Naive thymus-derived CD8-positive, alpha-beta T cell (primary cell): ENCODE measurements at places on chromosomes 12 and 14.

DNA sequence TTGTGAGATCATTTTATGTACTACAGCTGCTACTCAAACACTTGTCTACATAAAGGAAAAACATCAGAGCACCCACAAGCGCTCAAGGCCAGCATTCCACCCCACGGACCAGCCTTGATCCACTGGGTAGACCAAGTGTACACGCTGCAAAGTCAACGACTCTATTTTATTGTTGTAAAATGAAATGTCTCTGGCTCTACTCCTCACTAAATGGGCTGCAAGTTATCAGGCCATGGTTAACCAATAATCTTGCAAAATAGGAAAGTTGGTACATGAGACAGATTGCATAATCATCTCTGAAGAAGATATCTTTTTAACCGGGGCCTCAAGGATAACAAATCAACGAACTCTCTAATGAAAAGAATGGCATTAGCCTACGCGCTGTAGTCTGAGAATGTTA is 69.9 kb upstream of the FOXN3 start:
- no peak for DNase-seq

DNA sequence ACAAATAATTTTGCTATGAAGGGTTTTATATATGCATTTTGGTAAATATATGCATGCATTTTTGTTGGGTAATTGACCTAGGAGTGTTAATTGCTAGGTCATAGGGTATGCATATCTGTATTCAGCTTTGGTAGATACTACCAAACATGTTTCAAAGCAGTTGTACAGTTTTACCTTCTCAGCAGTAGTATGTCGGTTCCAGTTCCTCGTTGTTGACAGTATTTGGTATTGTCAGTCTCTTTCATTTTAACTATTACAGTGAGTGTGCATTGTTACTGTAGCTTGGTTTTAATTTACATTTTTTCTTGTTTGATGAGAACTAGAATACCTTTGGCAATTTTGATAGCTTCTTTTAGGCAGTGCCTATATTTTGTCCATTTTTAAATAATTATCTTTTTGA is 98.9 kb downstream of the ARID2 start:
- DNase-seq = no peak

DNA sequence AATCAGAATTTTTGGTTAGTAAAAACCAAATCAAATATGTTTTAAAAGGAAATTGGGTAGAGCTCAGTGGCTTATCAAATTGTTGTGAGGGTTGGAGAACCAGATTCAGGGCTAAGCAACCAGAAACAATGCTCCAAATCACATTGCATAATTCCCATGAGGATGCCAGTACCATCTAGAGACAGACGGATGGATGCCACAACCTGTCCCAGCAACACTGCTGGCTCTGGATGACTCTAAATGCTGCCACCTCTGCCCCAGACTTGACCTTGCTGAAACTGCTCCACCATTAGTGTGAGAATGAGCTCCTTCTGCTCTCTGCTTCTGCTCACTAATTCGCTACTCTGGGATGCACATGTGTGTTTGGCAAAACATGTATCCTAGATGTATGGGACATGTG is 43.9 kb downstream of the FRS2 start:
- no peak for DNase-seq

DNA sequence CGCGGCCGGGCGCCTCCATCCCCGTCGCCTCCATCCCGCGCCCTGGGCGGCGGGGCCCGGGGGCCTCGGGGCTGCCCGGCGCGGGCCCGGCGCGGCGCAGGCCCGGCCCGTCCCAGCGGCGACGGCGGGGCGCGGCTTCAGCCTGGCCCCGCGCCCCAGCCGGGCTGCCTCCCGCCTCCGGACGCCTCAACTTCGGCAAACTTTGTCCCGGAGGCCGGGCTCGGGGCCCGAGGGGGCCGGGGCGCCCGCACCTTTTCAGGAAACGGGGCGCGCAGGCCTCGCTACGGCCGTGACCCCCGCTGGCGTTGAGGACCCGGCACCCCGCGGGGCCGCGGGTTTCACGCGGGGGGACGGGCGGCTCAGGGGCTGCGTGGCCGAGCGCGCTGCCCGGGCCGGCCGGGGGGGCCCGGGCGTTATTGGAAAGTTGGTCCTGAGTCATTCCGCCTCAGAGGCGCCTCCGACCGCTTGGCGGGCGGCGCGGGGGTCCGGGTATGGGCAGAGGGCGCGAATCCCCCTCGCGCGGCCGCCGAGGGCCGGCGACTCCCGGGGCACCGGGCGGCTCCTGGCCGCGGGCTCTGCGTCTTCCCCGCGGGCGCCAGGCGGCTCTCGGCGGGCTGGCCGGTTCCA is 575 bp downstream of the TRAF3 start:
- peak; percentile 7 for DNase-seq

- DNase-seq = no peak
Measured at GRCh38 chr12:11661491-11662089, 12.1 kb downstream of the ETV6 start.

DNA sequence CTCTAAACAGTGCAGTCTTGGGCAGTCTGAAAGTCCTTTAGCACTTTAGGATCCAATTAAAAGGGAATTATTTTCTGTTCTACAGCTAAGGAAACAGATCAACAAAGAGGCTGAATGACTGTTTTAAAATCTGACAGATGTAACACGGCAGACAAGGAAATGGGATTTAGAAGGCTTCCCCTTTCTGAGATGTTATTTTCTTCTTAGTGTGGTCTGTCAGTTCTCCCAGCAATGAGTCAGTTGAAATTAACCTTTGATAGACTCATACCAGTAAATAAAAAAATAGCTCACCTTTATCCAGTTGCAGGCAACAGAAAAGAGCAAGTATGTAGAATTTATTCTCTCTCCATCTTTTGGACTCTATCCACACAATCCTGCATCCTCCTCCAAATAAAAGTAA is 98.1 kb downstream of the NEDD1 start:
- no peak for DNase-seq

DNA sequence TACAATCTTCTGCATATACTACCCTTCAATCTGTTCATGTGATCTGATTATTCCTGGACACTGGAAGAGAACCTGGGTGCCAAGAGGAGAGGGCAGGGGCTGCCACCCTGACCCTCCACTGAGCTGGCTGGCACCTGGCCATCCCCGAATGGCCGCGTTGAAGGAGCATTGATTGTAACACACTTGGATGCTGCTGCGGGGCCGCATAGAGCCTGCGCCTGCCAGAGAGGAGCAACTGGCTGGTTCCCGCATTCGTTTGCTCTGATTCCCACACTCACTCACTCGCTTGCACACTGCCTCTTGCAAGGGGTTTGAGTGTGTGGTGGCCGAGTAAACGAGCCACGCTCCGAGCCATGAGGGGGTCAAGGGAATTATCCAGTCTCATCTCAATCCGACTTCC is 32.4 kb downstream of the PSEN1 start:
- no peak for DNase-seq

- DNase-seq = no peak
Measured at GRCh38 chr14:21780429-21781084, 106.9 kb upstream of the OR4E1 start.
